Fibroblast of the aortic adventitia (primary cell): ENCODE measurements at places on chromosomes 4 and X. TPM values are rescaled to one million over a fixed set of nuclear protein-coding genes. Genes with fewer than 3 reads are reported as not detected.
A peak's percentile ranks its signal among the peaks of the same experiment; 100 is the strongest.

- DNase-seq = no peak
These were observed 5.8 kb downstream of the ANOS1 start for GRCh38 chrX:8726031-8726652.

DNA sequence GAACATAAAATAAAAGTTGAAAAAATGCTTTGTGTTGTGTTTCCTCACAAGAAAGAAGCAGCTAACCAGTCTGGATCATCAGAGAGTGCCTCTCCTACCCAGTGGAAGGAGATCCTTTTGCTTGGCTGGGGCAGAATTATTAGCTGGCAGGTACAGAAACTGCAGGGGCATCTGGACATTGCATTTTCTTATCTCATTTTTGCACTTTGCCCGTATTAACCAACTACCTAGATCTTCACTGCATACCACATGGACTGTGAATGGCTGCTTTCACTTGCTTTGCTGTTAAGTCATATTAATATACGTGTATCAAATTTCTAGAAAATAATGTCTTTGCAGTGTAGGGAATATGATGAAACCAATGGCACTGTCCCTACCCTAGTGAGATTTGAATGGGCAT is 52.9 kb upstream of the PDGFRA start:
- DNase-seq = no peak

GRCh38 chr4:94480362-94480951 is 28.7 kb downstream of the PDLIM5 start:
- DNase-seq = no peak

DNA sequence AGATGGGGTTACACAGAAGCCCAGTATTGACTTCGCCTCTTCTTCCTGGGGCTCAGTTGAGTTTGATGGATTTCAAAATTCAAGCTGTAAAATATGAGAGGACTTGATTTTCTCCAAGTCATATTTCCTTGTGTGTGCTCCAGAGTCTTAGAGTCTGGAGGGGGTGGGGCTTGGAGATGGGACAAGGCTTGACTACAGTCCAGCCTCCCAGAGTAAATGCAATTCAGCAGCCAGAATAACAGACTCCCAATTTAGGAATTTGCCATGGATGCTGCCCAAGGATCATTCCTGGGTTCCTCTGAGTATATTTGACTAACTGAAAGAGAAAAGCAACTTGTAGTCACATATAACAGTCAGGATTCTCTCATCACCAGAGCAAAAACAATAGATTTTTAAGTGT is 53.7 kb upstream of the RBPJ start:
- DNase-seq = peak; percentile 92

GRCh38 chr4:10343656-10344055 is 113.6 kb downstream of the ZNF518B start:
- DNase-seq = no peak

GRCh38 chr4:179530958-179531357 is 2088.7 kb upstream of the AGA start:
- no peak for DNase-seq

DNA sequence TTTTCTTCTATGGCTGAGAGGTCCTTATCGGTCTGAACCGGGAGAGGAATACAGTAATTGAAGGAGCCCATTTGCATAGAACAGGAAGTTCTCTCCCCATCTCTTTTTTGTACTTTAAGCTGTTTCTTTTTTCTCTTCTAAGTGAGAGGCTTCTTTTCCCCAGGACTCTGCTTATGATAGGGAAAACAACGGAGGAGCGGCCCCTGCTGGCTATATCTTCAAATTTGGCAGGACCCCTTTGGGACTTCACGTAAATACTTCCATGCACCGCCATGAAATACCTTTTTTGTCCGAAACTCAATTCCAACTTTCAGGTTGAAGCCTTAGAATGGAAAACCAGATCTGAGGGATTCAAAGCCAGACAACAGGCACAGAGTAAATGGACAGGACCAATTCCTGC is 1153.0 kb upstream of the INTU start:
- DNase-seq = no peak

DNA sequence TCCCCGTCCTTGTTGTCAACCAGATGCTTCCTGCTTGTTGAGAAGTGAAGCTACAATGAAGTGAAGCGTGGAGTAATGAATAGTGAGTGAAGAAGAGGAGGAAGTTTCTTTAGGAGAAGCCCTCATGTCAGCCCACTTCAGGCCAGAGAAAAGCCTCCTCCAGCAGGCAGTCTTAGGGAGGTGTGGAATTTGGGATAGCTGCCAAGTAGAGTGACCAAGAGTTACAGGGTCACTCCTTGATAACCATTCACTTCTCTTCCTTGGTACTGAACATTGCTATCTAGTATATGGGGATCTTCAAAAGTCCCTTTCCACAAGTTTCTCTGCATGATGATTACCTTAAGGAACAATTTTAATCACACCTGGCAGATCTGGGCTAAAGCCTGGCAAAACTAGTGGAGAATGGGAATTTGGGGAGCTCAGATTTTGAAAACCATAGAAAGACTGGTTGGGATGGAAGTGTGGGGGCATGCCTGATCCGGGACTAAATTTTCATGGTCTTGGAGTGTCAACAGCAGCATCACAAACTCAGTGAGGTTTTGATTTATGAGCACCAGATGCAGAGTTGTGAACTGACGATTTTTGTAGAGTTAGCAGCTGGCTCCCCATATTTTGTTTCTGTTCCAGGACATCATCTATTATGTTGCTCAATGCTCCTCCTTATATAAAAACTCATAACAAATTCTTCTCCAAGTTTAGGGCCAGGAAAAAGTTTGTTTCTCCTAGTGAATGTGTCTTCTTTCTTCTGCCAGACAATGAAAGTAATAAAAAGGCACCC is 53.1 kb downstream of the IGSF1 start:
- no peak for DNase-seq

GRCh38 chr4:6625256-6625655 is 15.2 kb upstream of the MRFAP1 start:
- DNase-seq = no peak

GRCh38 chr4:180840142-180840541 is 1403.1 kb upstream of the TENM3 start:
- no peak for DNase-seq

DNA sequence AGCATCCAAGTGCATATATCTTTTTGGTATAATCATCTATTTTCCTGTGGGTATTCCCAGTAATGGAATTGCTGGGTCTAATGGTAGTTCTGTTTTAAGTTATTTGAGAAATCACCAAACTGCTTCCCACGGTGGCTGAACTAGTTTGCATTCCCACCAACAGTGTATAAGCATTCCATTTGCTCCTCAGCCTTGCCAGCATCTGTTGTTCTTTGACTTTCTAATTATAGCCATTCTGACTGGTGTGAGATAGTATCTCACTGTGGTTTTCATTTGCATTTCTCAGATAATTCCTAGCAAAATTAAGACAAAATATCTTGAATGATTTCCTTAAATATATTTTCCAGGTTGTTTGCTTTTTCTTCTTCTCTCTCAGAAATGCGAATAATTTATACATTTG is 341.1 kb downstream of the GBA3 start:
- DNase-seq = peak; percentile 7

DNA sequence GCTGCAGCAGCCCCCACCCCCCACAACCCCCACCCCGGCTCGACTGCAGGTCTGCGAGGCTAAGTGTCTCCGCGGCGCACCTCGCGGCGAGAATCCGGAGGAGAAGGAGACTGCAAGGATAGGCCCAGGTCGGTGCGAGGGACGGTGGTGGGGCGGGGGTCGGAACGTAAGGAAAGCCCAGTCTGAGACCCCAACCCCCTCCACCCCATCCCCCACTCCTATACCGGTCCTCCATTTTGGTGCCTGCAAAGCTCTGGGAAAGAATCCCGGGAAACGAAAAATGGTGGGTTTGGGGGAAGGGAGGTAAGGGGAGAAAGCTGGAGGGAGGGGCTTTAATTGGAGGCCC is 614 bp downstream of the BEX3 start:
- DNase-seq = peak; percentile 45

The FAM241A gene
- 0.90 and 5.1 TPM in 2 replicates for total RNA-seq

The ANKRD50 gene
- total RNA-seq = 22.2 and 23.4 TPM in 2 replicates

The CXCL10 gene
- total RNA-seq = not detected in 2 replicates

The MAGT1 gene
- total RNA-seq = 70.6 and 119 TPM in 2 replicates
